ENCODE measurements at places on chromosomes 2 and 18. TPM values are rescaled to one million over a fixed set of nuclear protein-coding genes. Genes with fewer than 3 reads are reported as not detected.
A peak's percentile ranks its signal among the peaks of the same experiment; 100 is the strongest.

DNA sequence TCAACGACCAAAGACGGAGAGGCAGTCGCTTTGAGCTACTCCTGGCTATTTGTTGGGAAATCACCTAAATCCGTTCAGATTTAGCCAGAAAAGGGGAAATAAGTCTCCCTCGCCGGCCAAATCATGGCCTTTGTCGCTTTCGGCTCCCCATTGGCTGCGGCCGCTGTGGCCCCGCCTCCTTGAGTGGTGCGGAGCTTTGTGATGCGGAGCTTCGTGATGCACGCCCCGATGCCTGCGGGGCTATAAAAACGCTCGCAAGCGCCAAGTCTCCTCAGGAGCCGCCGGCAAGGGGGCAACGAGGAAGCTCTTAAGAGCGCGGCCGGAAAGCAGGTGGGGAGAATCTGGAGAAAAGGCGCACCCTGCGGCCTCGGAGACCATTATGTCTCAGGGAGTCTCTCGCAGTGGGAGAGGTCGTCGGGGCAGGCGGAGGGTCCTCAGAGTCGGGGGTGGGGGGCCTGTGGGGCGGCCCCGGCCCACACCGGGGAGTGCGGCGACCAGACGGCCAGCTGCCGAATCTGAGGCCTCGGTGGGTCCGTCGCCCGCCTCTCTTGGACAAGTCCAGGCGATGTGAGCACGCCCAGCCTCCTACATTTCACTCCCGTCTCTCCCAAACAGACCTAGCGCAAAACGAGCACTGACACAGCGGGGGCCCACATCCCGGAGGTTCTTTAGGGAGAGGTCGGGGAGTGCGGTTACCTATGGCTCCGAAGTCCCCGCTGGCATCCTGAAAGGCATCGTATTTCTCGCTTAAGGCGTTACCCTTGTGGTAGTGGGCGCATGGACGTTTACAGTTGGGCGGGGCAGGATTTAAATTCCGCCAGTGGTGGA is at the start of gene CABYR:
TSS of gene CABYR (plus strand) at position 274 of the 828 bp plus-strand sequence. CDS start 4,053 bp downstream, outside the sequence.
- DNase-seq, result peak; percentile 80

DNA sequence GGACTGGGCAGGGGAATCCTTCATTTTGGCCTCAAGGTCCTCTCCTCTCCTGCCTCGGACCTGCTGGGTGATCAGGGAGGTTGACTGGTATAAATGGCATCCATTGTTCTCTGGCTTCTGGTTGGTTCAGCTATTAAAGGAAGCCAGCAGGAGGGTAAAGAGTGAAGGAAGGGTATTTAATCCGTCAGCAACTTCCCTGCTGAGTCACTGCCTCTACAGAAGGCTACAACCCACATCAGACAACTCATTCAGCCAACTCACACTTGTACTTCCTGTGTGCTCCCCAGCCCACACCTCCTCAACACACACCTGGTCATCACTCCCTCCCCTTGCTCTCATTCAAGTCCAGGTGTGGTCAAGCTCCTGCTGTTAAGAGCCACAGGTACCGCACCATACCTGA is 68.3 kb upstream of the MRPS9 start:
- no peak for DNase-seq

GRCh38 chr2:223108351-223109050 is 56.5 kb downstream of the KCNE4 start:
- no peak for DNase-seq

GRCh38 chr2:121707344-121707919 is 29.2 kb downstream of the NIFK start:
- no peak for DNase-seq

DNA sequence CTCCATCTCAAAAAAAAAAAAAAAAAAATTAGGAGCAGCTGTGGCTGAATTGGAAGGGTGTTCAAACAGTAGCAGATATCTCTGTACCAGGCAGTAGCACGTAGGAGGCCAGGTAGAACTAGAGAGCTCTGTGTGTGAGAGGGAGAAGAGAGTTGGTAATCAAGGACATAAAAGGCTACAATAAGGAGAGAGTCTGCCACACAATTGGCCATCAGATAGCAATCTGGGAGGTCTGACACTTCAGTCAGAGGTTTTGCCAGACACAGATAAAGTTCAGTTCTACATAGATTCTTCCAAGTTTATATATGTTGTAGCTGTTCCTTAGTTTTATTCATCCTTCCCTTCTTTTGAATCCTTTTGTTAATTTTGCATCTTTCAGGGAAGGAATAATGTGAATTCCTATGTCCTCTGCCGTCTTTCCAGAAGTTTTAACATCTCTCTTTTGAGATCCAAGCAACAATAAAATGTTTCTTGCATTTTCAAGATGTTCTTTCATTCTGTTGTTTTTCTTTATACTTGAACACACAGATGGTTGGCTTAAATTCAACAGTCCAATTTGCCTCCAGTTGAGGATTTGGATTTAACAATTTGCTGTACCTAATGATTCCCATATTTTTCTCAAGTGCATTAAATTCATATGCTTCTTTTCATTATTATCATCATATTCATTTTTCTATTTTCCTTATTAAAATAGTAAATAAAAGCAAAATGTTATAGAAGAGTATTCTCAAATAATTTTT is 600.3 kb upstream of the GCFC2 start:
- no peak for DNase-seq

GRCh38 chr18:2515908-2516625 is 55.2 kb downstream of the METTL4 start:
- no peak for DNase-seq

GRCh38 chr18:67682516-67682915 is 166.0 kb upstream of the DSEL start:
- no peak for DNase-seq

GRCh38 chr2:210663631-210664089 is 107.3 kb downstream of the CPS1 start:
- no peak for DNase-seq

- DNase-seq, result no peak
Observed at GRCh38 chr18:75297731-75298130, 87.1 kb downstream of the TSHZ1 start.

DNA sequence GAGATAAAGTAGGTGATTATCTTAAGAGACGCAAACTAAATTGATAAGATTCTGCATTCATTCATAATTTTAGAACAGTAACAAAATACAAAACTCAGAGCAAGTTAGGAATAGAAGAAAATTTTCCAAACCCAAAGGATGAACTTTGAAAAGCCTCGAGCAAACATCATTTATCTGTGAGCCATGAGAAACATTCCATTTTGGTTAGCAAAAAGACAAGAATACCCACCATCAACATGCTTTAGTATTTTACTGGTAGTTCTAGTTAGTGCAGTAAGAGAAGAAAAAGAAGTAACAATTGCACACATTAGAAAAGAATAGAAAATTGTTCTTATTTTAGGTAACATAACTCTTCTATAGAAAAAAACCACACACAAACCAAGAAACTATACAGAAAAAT is 291.3 kb upstream of the TCF4 start:
- DNase-seq, result no peak

DNA sequence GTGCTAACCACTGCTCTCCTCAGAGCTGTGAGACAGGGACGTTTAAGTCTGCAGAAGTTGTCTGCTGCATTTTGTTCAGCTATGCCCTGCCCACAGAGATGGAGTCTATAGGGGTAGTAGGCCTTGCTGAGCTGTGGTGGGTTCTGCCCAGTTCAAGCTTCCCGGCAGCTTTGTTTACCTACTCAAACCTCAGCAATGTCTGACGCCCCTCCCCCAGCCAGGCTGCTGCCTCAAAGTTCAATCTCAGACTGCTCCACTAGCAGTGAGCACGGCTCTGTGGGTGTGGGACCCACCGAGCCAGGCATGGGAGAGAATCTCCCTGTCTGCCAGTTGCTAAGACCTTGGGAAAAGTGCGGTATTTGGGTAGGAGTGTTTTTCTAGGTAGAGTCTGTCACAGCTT is 387.8 kb upstream of the SLC39A10 start:
- no peak for DNase-seq

GRCh38 chr2:107582487-107582886 is 244.2 kb upstream of the RGPD4 start:
- DNase-seq, result no peak

DNA sequence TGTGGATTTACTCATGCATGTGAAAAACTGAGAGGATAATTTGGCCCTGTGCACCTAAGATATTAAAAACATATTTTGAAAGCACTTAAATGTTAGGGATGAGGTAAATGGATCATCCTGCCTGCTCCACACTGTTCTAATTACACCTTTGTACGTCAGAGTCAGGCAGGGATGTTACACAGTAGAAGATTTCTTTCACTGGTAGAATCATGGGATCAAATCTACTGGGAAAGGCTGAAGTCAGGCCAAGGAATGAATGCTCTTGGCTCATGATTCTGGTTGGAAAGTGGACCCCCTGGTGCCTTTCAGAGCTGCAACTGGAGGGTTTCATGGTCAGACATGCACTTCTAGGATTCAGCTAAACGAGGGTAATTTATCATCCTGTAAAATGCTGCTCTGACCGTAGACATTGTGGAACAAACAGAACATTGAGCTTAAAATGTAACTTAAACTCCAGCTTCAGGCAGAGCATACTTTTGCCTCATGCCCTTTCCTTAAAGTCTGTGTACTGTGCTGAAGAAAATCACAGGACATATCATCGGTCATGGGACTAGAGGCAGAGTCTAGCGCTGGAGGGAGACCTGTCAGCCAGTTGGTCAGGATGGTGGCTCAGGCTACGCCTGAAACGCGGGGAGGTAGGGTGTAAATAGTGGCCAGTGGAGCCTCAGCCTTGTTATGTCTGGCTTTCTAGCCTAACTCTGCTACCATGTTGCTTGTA is 4.9 kb downstream of the KCNE4 start:
- DNase-seq, result no peak

- no peak for DNase-seq
Observed at GRCh38 chr2:237961637-237962036, 5.2 kb upstream of the UBE2F start.

CCDC141 gene
- 12.3 TPM for total RNA-seq

PDE6D gene
- 20.9 TPM for total RNA-seq

RGPD3 gene
- total RNA-seq, result 0.22 TPM

ANKRD30BL gene
- not detected for total RNA-seq

OSR1 gene
- total RNA-seq, result 11.6 TPM

DSG2 gene
- total RNA-seq, result 10.8 TPM

ZNF396 gene
- total RNA-seq, result 4.1 TPM
